ENCODE measurements at places on chromosomes 13 and 19.
A peak's percentile ranks its signal among the peaks of the same experiment; 100 is the strongest.

DNA sequence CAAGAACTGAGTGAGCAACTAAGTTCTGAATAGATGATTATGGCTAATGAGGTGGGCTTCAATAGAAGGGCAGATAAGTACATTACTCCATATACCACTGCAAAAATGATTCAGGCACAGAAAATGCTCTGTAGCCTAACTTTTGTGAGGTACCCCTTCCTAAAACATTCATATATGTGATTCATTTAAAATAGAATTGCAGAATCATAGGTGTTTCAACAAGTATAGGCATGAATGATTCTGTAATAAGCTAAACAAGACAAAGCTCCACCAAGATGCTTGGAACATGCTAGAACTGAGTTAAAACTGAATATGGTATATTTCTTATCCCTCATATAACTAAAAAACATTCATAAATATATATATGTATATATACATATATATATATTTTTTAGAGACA lies 12.1 kb downstream of the KBTBD7 start:
- no peak for DNase-seq

- DNase-seq: no peak
Measured at GRCh38 chr13:49329831-49330545, 82.3 kb downstream of the CDADC1 start.

DNA sequence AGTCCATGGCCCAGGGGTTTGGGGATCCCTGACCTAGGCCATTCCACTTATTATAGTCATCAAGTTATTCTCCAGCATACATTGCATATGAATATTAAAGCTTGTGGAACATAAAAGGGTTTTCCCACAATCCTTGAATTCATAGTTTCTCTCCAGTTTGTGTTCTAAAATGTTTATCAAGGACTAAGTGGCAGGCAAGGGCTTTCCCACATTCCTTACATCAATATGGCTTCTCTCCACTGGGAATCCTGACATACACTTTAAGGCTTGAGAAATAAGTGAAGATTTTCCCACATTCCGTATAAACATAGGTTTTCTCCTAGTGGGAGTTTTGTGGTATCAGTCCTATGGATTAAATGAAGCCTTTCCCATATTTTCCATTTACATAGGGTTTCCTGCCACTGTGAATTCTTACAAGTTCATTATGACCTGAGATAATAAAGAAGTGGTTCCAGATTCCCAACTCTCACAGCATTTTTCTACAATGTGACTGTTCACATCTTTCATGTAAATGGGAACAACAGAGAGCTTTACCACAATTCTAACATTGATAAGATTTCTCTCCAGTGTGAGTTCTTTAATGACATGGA lies 14.5 kb downstream of the ZNF426 start:
- no peak for DNase-seq

GRCh38 chr13:52162279-52163101 lies 3.1 kb upstream of the NEK3 start:
- DNase-seq: no peak

DNA sequence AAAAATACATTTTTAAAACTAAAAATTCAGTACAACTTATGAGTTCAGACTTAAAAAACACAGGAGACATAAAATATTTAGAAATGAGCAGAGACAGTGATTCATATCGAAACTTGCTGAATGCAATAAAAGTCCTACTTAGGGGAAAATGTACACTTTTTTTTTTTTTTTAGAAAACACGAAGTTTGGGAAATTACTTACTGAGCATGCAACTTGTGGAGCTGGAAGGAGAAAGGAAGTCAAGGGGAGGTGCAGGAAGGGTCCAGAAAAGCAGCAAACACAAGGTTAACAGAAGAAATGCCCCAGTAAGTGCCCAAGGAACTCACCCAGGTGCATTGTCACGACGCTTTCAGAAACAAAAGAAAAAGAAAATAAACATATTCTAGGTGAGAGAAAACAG lies 18.6 kb upstream of the LAIR1 start:
- DNase-seq: no peak

DNA sequence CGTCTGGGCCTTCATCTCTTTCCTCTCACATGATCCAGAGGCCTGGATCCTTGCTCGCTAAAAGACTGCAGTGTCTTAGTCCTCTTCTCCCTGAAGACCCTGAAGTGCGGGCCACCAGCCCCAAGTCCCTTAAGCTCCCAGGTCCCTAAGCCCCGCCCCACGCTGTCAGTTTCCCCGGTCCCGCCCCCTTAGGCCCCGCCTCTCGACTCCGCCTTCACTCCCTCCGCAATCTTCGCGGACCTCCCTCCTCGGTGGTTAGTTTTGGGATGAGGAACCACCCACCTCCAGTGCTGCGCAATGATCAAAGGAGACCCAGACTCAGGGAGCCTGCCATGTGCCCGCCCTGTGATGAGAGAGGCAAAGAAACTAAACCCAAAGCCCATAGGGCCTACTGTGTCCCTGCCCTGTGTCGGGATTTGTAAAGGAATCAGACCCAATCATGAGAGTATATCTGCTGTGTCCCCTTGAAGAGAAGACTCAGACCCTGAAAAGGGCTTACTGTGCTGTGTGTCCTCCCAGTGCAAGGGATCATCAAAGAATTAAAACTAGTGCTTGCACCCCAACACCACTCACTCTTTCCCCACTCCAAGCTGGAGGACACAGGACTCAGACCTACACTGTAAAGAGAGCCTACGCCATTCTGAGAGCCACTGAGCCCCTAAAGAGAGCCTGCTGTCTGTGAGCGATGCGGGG lies 3.0 kb upstream of the COX6B1 start:
- DNase-seq: peak; percentile 36

DNA sequence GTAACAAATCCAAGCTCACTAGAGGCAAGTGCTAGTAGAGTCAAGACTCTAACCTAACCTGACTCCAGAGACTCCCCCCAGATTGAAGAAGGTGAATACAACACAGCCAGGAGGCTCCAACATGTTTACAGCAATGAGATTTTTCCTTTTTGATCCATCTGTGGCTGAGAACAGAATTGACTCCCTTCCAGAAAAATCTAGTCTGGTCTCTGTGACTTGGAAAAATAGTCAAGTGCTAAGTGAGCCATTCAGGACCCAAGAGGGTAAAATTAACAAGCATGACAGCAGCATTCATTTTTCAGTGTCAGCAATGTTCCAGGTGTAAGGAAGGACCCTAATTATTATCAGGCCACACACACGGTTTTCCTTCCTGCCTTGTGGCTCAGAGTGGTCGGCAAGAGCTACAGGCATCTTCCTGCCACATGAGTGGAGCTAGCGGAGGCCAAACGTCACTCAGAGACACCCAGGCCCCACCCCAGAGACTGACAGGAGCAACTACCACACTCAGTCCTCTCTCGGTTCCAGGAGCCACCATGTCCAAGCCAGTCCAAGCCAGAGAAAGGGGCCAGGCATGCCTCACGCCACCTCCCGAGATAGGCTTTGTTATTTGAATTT lies 395.1 kb downstream of the FOXO1 start:
- no peak for DNase-seq

- no peak for DNase-seq
Measured at GRCh38 chr13:48112896-48113755, 18.2 kb upstream of the MED4 start.

DNA sequence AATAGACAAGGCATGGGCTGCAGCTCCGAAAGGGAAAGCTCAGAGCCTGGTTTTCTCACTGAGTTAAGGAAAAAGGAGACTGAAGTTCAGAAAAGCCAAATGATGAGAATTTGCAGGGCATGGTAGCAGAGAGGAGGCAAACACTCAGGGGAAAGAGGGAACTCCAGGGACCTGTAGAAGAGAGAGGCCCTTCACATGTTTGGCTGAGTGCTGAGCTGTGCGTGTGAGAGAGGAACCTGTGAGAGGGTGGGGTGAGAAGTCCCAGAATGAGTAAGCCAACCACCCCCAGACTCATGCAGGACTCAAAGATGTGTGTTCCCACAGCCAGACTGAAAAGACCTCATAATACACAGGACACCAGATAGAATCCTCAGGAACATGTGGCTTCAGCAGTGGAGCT lies 2.8 kb upstream of the CRYL1 start:
- no peak for DNase-seq

DNA sequence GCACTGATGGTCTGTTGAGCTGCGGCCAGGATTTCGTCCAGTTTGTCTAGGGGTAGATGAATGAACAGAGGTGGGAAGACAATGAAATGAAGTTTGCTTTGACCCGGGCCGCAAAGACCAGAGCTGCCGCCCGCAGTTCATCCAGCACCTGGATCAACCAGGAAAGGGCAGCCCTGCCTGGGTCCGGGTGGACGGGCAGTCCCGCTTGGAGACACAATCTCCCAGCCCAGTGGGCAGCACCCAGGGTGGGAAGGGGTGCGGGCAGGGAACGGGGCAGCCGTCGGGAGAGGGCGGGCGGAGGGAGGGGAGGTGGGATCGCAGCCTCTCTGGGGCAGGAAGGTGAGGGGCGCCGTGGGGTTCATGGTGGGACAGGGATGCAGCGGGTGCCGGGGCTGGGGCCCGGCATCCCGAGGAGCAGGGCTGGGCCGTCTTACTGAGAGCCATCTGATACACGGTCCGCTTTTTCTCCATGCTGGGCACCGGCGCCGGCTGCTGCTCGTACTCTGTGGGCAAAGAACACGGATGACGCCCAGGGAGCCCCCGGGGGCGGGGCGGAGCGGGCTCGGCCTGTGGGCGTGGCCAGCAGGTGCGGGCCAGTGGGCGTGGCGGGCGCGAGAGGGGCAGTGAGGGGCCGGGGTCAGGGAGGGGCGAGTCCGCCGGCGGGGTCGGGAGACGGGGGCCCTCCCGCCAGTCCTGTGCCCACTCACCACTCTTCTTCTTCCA lies 33.1 kb downstream of the SHANK1 start:
- no peak for DNase-seq

- no peak for DNase-seq
Measured at GRCh38 chr19:20611866-20612265, 46.3 kb upstream of the ZNF737 start.

- DNase-seq: no peak
Measured at GRCh38 chr13:106768991-106769390, 201.1 kb upstream of the ARGLU1 start.

- no peak for DNase-seq
Measured at GRCh38 chr19:591099-591958, 1.6 kb downstream of the HCN2 start.

- no peak for DNase-seq
Measured at GRCh38 chr13:76048675-76049375, 412.7 kb downstream of the LMO7 start.

DNA sequence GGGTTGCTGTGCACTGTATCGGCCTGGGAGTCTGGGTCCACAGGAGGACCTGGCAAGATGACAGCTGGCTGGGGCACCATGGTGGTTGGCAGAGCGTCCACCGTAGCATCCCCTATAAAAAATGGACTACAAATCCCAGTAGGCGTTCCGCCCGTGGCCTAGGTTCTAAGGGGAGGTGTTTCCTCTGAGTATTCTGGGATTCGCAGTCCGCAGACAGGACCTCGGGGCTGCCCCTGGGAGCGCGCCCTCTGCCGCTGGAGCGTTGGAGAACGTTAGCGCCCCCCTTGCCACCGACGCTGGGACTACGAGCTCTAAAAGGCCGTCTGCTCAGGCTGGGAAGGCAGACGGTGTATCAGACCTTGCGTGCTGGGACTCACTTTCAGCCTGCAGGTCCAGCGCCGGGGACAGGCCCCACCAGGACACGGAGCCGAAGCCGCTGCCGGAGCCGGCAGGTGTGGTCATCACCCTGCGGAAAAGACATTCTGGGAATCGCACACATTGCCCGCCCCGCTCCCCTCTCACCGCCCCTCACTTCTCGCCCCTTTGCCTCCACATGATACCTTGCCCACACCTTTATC lies 372 bp downstream of the DNAAF3 start:
- peak; percentile 85 for DNase-seq

- DNase-seq: no peak
Measured at GRCh38 chr19:3234800-3235199, 10.3 kb downstream of the CELF5 start.

DNA sequence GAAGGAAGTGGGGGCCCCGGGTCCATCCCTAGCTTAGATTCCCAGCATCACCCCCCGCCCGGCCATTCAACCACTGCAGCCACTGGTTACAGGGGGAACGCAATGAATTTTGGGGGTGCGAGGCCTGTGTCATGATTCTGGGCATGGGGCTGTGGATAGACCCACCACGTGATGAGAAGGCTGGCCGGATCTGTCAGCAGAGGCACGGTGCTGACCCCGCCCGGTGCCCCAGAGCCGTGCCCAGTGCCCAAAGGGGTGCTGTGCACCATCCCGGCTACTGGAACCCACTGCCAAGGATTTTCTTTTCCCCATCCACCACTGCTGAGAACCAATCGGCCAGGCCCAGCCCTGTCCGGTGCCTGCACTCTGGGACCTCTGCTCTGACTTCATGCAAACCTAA lies 27.4 kb downstream of the CLEC4M start:
- no peak for DNase-seq

GRCh38 chr13:95226476-95226875 lies 74.8 kb downstream of the ABCC4 start:
- DNase-seq: no peak

- DNase-seq: no peak
Measured at GRCh38 chr19:29378126-29378525, 147.7 kb upstream of the VSTM2B start.

GRCh38 chr13:28128926-28129325 lies 9.4 kb upstream of the PAN3 start:
- no peak for DNase-seq

DNA sequence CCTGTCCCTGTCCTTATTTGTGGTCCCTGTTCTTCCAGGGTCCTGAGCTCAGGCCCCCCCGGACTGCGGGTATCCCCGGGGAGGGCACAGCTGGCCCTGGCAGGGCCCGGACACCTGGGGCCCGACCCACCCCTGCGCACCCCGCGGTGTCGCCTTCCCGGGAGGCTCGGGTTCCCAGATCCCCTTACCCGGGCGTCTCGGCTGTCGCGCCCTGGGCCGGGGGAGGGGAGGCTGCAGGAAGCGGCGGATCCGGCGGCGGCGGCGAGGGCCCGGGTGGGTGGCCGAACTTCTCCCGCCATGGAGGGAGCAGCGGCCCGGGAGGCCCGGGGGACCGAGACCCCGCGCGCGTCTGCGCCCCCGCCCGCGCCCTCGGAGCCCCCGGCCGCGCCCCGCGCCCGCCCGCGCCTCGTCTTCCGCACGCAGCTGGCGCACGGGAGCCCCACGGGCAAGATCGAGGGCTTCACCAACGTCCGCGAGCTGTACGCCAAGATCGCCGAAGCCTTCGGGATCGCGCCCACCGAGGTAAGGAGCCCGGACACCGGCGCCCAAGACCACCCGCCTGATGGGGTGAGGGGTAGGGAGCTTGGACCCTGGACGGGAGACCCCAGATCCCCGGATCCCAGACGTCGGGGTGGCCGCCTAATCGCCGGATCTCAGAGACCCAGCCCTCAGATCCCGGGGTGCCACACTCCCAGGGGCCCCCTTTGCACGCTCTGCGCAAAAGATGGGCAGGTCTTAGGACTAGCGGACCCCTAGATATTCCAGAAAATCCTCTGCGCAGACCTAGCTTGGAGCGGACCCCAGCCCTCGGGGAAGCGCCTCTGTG lies at the start of gene GIPC3:
GIPC3 (plus strand) TSS at position 178 of the 826 bp plus-strand sequence; CDS start at position 298, 120 bp downstream.
- DNase-seq: no peak

GRCh38 chr13:114279758-114280355 lies 1.5 kb upstream of the UPF3A start:
- no peak for DNase-seq

- peak; percentile 9 for DNase-seq
Measured at GRCh38 chr13:75904012-75904411, 267.9 kb downstream of the LMO7 start.
